Ovary (tissue), 10 donors: ENCODE measurements at places on chromosomes 6 and 20. TPM values are rescaled to one million over a fixed set of nuclear protein-coding genes. Genes with fewer than 3 reads are reported as not detected.

GRCh38 chr6:20202324-20202658 lies 10.0 kb downstream of the MBOAT1 start:
- no peak for DNase-seq

DNA sequence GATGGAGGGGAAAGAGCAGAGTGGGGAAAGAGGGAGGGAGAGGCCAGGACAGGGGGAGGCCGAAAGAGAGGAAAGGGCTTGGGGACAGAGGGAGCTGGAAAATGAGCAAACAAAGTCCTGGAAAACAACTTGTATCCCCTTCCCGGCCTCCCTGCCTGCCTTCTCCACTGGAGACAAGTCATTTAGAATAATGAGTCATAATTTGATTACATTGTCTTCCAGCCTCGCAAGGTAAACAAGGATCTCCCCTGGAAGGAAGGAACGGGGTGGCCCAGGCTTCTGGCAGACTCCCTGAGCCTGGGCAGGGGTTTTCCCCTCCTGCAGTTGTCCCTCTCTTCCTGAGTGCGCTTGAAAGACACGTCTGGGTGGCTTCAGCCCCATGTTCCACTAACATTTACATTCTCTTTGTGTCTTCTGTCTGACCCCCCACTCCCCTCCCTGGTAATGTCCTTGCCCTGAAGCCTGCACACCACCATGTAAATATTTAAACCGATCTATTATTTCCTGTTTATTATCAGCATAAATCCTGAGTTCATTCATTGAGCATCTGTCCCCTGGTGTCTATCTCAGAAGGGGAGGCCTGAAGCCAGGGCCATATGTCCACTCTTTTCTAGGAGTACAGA lies 12.1 kb upstream of the MRPS18A start:
- no peak for DNase-seq

- DNase-seq = peak; percentile 22
Observed at GRCh38 chr6:135600086-135600702, 102.7 kb upstream of the AHI1 start.

GRCh38 chr20:1364106-1364505 lies 28.7 kb downstream of the FKBP1A start:
- DNase-seq = no peak

DNA sequence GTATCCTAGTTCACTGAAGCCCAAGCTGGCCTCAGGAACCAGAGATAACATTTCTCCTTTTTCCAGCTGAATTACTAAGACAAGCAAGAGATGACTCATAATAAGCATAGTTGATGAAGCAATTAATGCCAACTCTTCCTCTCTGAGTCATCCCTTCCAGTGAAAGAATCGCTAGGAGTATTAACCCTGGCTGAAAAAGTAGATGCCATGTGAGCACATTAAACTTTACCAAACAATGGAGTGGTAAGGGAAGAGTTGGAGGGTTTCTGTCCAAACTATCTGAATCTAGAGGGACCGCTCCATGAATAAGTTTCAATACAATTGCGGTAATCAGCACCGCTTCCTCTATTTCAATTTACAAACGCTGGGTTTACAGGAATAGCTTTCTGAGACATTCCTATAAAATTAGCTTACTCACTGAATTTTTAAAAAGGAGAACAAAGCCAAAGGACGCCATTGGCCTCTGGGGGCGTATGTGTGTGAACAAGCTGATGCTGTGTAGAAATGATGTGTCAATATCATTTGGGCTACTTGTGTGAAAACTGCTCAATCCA lies 48.3 kb downstream of the ATXN1 start:
- peak; percentile 56 for DNase-seq

- no peak for DNase-seq
Observed at GRCh38 chr6:142721215-142721920, 223.6 kb downstream of the HIVEP2 start.

DNA sequence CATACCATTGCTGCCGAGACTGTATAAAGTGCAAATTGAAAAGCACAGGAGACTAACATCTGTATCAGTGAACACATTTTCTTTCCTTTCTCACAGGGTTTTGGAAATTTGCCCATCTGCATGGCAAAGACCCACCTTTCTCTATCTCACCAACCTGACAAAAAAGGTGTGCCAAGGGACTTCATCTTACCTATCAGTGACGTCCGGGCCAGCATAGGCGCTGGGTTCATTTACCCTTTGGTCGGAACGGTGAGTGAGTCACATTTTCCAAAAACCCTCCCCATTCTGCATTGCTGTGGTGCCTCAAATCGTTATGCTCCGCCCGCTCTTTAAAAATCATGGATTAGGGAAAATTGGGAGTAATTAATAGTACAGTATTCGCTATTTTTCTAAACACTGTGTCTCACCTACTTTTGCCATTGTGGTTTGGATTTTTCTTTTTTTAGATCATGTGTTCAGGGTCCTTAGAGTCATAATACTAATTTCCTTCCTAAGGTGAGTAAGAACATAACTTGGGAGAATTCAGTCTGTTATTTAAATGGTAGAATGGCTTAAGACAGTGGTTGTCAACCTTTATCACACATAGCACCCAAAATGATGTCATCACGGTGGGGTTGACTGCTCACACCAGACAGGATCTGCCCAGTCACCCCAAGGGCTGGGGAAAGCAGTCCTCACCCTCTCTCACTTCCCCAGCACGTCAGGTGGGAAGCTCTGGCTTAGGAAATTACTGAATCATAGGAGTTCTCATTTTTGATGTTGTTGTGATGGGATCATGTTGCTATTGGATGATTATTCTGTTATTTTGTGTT lies 171.6 kb downstream of the MTHFD1L start:
- DNase-seq = no peak

DNA sequence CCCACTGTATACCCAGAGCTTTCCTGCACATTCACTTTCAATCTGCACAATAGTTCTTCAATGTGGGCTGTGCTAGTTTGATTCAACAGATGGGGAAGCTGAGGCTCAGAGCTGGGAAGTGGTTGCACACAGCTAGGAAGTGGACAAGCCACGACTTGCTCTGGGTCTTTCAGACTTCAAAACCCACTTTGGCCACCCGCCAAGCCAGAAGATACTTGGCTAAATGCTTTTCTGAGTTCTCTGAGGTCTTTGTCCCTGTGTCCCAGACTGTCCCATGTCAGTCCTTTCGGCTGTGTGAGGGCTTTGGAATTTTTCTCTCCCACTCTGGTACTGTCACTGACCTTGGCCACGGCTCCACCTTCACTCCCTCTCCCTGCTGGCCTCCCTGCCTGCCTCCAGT lies 10.6 kb downstream of the PDYN start:
- no peak for DNase-seq

GRCh38 chr20:48742233-48742632 lies 85.6 kb downstream of the PREX1 start:
- no peak for DNase-seq

DNA sequence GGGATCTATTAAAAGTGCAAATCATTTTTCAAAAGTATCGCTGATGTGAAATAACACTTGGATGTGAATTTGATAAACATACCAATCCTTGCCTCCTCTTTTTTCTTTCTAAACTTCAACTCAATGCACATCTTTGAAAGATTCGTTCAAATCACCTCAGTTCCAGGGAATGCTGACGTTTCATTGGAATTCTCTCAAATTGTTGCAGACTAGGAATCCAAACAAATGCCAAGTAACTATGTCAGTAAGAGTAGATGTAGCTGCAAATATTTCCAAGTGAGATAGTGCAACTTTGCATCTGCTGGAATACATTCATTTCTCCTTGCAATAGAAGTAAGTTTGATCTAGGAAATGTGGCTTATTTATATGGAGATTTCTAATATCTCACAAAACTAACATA lies 220.7 kb downstream of the FUT9 start:
- DNase-seq = no peak

GRCh38 chr6:56965126-56965525 lies 10.2 kb downstream of the BEND6 start:
- no peak for DNase-seq

DNA sequence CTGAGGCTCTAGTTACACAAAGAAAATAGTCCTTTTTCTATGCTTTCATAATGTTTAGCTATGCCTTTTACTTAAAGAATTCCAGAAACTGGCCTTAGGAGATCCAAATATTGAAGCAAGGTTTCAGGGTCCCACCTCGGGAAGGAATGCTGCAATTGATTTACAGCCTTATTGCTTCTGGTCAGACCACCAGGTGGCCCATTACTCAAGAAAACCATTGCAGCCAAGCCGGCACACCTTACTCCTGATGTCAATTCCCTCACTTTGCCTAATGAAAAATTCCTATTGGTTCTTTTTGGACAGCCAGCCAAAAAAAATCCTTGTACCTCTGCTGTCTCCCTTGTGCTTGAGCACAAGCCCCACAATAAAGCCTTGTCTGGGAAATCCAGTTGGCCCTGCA lies 173.9 kb downstream of the LMBRD1 start:
- DNase-seq = no peak

- no peak for DNase-seq
Observed at GRCh38 chr6:137171053-137171374, 2.4 kb downstream of the IL22RA2 start.

Gene BPIFB2
- total RNA-seq = not detected

Gene RSPH4A
- 2.3 TPM for total RNA-seq

Gene WFDC10B
- total RNA-seq = not detected

Gene MYCT1
- total RNA-seq = 12.0 TPM

Gene NRN1
- total RNA-seq = 3.5 TPM

Gene NRSN1
- not detected for total RNA-seq

Gene KIFC1
- total RNA-seq = 3.9 TPM
